ENCODE measurements at places on chromosomes 5 and 9. TPM values are rescaled to one million over a fixed set of nuclear protein-coding genes. Genes with fewer than 3 reads are reported as not detected.

DNA sequence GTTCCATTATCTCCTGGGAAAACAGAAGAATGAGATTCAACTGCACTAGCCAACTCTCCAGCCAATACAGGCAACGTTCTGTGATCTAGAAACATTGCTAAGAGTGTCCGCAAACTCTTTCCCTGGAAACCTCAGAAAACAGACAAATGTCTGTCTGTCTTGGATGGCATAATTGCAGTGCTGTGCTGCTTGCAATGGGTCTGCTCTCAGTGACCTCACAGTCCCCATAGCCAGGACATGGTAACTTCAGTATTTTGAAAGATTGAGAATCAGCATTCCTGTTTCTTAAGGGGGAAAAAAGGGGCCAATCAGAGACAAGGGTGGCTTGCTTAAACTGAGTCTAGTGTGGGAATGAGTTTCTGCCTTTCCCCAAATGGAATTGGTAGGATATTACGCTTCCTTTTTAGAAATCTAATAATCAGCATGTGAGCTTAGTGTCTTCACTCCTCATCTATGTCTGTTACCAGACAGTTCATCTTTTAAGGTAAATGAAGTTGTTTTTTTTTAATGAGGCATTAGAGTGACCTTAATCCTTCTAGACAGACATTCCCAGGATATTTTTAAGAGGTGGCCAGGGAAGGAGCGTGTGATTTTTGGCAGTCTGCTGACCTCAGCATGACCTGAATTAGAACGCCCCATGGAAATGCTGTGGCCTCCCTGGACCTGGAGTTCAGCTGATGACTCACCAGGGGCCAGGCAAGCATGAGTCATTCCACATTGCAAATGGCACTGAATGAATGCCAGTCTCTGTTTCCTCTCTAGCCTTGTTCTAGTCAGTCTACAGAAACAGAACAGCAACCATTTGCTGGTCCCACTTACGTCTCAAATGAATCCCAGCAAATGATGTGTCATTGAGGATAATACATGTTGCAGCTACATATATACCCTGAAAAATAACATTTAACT is 210.2 kb upstream of the ACTBL2 start:
- DNase-seq = peak; percentile 92

GRCh38 chr9:4375424-4376200 is 75.7 kb upstream of the GLIS3 start:
- no peak for DNase-seq

Gene CCL21
- not detected for total RNA-seq

Gene SMIM27
- not detected for total RNA-seq

DNA sequence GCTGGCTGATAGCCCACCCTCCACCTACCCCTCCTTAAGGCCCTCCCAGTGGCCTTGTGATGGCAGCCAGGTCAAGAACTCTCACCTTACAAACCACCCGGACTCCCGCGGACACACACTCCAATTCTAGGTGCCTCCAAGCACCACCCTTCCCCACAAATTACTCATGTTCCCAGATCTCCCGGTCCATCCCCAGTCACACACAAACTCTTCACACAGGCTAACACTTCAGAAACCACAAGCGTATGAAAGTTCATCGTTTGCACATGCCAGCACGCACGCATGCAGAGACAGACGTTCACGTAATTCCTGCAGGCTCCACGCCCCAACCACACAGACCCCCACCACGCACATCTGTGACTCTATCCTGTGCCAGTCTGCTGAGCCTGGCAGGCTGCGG is 18.0 kb downstream of the NR5A1 start:
- DNase-seq = no peak

GRCh38 chr5:83000428-83000827 is 76.8 kb downstream of the TMEM167A start:
- DNase-seq = no peak

DNA sequence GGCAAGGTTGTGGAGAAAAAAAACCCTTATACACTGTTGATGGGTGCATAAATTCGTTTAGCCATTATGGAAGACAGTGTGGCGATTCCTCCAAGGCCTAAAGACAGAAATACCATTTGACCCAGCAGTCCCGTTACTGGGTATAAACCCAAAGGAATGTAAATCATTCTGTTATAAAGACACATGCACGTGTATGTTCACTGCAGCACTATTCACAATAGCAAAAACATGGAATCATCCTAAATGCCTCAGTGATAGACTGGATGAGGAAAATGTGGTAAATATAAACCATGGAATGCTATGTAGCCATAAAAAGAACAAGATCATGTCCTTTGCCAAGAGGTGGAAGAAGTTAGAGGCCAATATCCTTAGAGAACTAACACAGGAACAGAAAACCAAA is 119.9 kb upstream of the PRR16 start:
- DNase-seq = no peak

Gene IL5
- not detected for total RNA-seq

Gene NR6A1
- 2.5 TPM for total RNA-seq

GRCh38 chr5:124906339-124907097 is 160.1 kb upstream of the ZNF608 start:
- DNase-seq = peak; percentile 47

- no peak for DNase-seq
Observed at GRCh38 chr9:86978413-86978812, 31.1 kb upstream of the GAS1 start.

DNA sequence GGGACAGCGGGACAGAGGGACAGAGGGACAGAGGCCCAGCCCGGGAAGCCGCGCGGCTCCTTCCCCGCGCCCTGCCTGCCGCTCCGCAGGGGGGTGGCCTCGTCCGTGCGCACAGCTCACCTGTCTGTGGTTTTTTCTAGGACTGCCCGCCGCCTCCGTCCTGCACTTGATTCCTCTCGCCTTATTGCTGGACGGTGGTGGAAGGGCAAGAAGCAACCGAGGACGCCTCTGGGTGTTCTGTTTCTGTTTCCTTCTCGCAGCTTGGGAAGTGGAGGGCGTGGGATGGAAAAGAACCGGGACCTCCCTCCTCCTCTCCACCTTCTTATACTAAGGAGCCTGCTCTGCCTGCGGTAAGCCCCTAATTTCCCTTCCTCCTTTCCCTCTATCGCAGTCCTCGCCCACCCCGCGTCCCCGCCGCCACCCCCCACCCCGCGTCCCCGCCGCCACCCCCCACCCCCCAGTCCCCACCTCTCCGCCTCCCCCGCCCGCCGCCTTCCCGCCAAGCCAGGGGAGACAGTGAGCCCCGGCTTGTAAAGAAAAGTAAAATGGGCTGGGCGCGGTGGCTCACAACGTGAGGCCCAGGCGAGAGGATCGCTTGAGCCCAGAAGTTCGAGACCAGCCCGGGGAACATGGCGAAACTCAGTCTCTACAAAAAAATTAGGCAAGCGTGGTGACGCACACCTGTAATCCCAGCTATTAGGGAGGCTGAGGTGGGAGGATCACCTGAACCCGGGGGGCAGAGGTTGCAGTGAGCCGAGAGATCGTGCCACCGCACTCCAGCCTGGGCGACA is 9.6 kb upstream of the FLT4 start:
- no peak for DNase-seq

Gene COL15A1
- 1.2 TPM for total RNA-seq

DNA sequence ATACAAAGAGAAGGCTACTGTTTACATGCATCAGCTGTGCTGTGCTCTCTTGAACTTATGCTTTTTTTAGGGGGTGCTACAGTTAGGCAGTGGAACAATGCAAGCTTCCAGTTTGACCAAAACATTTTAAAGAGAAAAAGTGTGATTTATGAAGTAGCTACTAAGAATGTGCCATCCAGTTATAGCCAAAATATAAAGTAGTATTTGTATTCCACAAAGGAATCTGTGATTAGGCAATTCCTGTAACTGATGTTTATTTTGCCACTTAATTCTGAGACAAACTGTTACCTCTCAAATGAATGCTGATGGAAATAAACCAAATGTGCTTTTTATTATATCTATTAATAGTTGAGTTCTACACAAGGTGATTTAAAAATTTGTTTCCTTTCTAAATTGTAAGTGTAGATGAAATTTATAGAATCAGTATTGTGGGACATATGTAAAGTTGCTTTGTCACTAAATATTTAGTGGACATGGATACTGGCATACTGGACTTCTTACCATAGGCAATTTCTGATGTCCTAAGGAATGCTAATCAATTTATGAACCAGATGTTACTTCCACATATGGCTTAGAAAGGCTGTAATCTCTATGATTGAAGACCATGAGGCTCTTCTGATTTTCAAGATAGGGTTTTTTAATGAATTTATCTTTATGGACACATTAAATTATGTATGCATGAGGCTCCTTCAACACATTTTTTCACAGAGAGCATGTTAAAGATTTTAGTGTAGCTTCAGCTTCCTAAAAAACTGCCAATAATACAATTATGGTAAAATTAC is 410.2 kb downstream of the PRR16 start:
- no peak for DNase-seq

- DNase-seq = peak; percentile 81
Observed at GRCh38 chr9:126611592-126612325, 2.0 kb upstream of the LMX1B start.

- DNase-seq = no peak
Observed at GRCh38 chr9:2299156-2299842, 284.2 kb downstream of the SMARCA2 start.

GRCh38 chr5:41878173-41878572 is 7.9 kb upstream of the OXCT1 start:
- no peak for DNase-seq

Gene C5orf34
- 19.1 TPM for total RNA-seq

DNA sequence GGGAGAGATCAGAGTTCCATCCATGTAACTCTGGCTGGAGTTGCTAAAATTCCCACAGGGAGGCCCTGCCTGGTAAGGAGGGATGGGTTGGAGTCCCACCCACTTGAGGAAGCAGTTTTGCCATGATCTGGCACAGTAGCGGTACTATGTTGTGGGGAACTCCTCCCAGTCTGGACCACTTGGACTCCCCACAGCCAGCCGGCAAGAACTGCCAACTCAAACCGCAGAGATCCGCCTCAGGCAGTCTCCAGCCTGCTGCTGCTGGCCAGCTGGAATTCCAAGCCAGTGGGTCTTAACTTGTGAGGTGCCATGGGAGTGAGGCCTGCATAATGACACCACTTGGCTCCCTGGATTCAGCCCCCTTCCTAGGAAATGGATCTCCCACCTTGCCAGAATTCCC is 151.9 kb downstream of the NDUFS4 start:
- peak; percentile 5 for DNase-seq

Gene PDGFRB
- 6.1 TPM for total RNA-seq

DNA sequence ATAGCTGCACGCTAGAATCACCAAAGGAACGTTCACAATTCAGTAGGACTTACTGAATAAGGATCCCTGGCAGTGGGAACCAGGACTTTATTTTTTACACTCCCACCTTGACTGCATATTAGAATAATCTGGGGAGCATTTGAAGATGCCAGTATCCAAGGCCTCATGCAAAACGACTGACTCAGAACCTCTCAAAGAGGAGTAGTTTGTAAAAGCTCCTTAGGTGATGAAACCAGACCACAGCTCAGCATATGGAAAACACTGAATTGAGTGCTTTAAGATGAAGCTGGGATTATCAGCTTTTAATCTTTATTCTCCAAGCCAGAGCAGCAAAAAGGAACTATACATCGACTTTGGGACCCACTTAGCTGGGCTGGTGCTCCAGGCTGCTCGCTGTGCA is 288.3 kb downstream of the MLLT3 start:
- no peak for DNase-seq

DNA sequence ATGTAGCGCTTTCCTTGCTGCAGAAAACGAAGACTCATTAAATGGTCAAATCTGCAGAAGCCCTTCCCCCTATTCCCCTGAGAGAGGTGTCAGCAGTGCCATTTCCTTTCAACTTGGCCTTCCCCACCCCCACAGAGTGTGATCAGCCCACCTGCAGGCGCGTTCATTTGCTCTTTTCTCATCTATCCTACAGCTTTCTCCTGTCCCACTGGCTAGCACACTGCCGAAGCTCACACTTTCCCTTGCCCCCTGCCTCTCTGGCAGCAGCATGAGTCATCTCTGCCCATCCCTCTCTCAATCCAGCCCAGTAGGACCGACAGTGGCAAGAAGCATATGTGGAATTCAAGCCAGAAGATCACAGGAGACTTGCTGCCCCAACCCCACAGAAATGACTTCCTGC is 213.8 kb downstream of the FAM114A2 start:
- DNase-seq = peak; percentile 14

DNA sequence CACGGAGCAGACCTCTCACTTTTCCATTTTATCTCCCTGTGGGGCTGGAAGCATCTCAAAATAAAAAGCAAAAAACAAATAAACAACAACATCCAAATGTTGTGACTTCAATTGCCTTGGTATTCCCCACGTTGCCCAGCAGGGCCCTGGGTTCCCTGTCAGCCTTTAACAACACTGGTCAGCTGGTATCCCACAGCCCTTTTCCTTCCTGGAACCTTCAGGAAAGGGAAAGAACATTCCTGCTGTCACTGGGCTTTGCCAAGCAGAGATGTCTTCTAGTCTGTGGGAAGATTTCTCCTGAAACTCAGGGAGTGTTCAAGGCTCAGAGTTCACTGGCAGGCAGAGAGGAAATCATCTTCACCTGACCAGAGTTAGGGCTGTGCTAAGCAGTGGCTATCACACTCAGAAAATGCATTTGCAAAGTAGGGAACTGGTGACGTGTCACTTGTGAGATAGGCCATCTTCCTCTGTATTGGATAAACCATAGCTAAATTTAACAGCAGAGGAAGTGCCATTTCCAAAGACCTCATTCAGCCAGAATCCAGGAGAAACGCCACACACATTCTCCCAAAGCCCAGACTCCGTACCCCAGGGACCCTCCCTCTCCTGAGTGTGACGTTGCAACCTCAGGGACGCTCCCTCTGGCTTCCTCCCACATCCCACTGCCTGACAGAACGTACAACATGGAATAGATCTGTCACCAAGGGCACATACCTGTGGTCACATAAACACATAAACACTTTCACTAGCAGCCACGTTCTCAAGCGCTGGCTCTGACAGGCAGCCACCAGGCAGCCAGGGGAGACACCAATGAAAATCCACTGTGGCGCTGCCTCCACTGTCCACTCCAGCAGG is 274.0 kb upstream of the DAPK1 start:
- no peak for DNase-seq

DNA sequence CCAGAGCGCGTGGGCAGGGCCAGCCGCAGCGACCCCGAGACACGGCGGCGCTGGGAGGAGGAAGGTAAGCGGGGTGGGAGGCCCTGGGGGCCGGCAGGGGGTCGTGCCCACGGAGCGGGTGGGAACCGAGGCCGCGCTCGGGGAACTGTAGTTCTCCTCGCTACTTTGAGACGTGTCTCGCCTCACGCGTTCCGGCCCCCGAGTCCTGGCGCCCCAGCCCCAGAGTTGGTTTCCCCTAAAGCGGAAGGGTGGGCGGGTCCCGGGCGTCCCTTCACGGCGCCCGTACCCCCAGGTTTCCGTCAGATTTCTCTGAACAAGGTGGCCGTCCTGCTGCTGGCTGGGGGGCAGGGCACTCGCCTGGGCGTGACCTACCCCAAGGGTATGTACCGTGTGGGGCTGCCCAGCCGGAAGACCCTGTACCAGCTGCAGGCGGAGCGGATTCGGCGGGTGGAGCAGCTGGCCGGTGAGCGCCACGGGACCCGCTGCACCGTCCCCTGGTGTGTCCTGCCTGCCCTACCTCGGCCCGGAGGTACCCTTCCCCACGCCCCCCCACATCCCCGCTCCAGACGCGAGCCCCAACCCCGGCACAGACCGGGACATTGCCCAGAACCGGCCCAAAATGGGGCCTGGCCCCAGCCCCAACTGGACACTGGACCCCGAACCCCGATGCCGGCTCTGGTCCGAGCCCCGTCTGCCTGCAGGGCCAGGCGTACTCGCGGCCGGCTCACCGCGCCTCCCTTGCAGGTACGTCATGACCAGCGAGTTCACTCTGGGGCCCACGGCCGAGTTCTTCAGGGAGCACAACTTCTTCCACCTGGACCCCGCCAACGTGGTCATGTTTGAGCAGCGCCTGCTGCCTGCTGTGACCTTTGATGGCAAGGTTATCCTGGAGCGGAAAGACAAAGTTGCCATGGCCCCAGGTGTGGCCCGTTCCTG is 709 bp downstream of the UAP1L1 start:
- peak; percentile 33 for DNase-seq

Data from MG63 (cell line).